Uterus (tissue), 4 donors: ENCODE measurements at places on chromosomes 5 and 9.

DNA sequence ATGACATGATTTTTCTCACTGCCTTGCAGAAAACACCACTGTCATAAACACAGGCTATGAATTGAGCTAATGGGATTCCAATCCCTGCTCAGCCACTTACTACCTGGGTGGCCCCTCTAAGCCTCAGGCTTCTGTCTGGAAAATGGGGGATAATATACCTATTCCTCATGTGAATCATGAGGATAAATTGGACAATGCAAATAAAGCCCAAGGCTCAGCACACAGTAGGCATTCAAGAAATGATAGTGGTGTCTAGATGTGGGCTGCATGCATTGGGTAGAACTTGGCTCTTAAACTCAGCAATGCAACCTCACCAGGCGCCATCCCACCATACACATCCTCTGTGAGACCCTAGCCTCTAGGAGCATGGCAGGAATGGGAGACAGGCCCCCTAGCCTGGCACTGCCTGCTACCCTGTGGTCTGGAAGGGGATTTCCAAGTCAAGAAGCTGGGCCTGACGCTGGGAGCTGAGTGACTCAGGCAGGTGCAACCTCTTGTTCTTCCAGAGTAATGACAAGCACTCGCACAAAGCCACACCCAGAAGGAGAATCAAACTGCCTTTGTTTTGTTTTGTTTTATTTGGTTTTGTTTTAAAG is 2.3 kb upstream of the TNIP1 start:
- DNase-seq, result no peak

GRCh38 chr5:170633235-170634081 is 129.6 kb downstream of the KCNIP1 start:
- DNase-seq, result peak; percentile 85

- DNase-seq, result no peak
Measured at GRCh38 chr9:15191378-15191777, 115.6 kb downstream of the TTC39B start.

- no peak for DNase-seq
Measured at GRCh38 chr5:981456-981855, 27.1 kb upstream of the NKD2 start.

GRCh38 chr9:113361304-113362018 is 12.1 kb downstream of the BSPRY start:
- DNase-seq, result no peak

DNA sequence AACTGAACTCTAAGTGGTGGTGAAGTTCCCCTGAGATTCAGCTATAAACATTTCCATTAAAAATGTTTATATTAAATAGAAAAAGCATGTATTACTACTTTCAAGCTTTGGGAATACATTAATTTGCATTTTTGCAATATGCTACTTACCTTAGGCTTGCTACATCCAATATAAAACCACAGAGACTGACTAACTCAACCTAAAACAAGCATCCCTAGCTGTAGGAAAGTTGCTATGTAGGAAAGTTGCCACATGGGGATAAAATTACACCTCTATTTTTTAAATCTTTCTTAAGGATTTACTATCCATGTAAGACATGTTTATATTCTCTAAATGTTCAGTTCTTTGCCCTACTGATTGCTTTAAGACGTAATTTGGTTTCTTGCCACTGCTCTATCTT is 12.8 kb downstream of the SCAMP1 start:
- DNase-seq, result no peak

DNA sequence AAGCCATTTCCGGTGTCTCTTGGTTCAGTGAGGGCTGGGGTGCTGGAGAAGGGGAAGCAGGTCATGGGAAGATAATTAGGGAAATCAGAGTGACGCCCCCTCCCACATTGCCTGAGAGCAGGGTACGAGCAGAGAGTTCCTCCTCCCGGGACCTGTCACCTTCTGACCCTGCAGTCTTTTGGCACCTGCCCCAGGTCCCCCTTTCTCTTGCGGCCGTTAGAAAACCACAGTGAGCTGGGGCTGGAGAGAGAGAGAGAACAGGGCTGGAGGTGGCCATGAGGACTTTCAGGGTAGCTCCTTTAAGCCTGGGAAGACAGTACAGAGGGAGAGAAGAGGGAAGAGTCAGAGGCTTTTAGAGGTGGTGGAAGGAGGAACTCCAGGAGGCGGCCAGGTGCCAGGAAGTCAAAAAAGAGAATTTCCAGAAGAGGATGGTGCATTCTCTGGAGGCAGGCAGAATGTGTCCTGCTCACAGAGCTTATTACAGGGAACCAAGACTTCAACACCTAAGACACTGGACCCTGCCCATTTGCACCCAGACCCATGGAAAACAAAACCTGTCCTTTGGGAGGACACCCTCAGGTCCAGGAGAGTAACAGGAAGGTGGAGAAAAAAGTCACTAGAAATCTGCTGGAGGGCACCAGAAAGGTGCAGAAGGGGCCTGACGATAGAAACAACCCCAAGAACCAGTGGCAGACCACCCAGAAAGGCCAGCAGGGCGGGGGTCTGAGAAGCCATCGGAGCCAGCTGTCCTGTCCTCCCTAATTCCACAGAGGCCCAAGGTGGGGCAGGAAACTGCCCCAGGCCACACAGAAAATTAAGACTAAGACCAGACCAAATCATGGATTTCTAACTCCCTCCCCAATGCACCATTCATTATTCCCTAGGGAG is 6.5 kb upstream of the ACSL6 start:
- DNase-seq, result no peak

- DNase-seq, result no peak
Measured at GRCh38 chr9:2363138-2363745, 258.3 kb upstream of the VLDLR start.

GRCh38 chr5:103327893-103328292 is 69.3 kb downstream of the MACIR start:
- no peak for DNase-seq

GRCh38 chr9:110619831-110620230 is 40.3 kb upstream of the SVEP1 start:
- no peak for DNase-seq

- no peak for DNase-seq
Measured at GRCh38 chr5:175223291-175223690, 220.7 kb downstream of the DRD1 start.

DNA sequence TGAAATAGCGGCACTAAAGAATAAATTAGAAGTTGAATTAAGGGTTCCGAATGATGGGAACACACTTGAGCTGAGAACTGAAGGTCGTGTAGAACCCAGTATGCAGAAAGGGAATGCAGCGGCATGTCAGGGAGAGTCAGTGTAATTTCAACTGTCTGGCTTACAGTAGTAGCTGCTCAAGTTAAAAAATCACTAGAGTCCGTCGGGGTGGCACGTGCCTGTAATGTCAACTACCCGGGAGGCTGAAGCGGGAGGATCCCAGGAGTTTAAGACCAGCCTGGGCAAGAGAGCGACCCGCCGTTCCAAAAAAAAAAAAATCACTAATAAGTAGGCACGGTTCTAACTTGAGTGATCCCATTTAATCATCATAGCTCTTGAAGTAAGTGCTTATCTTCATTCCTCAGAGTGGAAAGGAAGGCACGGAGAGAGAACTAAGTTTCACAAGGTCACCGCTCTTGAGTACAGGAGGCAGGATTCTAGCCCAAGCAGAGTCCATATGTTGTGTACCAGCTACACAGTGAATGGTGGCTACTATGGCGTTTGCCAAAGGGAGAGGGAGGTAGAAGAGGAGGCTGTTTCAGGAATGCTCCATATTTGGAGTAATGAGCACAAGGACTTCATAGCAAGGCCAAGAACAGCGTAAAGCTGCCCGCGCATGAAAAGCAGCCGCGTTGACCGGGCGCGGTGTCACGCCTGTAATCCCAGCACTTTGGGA is 831 bp downstream of the RMRP start:
- DNase-seq, result no peak

DNA sequence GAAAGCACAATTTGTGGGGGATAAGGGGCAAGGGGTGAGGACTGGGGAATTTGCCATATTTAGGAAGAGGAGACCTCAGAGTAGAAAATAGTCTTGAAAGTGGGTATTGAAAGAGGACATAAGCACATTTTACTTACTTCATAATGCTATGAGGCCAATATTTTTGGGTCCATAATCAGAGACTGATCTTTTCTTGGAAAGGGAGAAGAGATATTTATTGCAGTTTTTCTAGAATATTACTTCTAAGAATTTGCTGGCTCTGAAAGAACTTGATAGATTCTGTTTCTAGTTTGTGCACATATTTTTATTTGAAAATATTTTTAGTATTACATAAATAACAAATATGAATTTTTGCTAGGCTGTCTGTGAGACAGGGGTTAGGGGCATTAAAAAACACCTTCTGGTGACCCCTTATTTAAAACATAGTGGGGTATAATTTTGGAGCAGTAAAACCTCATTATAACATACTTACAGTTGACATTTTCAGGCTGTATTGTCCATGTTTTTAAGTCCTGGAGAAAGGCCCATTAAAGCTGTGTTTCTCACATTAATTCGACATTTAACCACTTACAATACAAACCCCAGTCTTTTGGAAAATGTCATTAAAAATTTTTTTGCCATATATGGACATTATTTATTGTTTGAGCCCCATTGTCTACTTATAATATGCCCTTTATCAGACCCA is 118.9 kb upstream of the NFIB start:
- no peak for DNase-seq

GRCh38 chr9:22210262-22210661 is 201.2 kb upstream of the CDKN2B start:
- no peak for DNase-seq

DNA sequence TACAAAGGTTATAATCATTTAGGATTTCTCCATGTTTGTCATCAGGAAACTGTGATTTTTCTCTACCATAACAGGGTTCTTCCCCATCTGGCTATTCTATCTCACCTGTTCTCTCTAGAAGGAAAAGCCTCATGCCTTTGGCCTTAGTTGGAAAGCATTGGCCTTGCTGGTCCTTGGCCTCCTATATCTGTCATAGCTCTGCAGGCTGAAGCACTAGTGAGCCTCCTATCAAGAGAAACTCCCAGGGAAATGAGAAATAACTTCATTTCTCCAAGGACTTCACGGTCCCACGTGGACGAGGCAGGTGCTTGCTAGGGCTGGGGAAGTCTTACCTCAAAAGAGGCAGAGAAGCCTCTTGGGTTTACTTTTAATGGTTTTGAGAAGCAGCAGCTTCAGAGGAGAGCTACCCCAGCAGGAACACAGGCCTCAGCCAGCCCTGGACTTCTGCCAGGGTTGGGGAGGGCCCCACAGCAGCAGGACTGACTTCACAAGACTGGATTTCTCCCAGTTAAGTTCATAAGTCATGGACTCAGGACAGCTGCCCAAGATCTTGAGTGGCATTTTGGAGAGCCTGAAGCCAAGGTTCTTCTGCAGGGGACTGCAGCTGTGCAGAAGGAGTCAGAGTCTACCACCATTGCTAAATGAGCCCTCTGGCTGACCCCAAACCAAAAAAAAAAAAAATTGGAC is 15.8 kb upstream of the PSAT1 start:
- peak; percentile 33 for DNase-seq

GRCh38 chr9:114198249-114199040 is 43.1 kb downstream of the COL27A1 start:
- no peak for DNase-seq

- no peak for DNase-seq
Measured at GRCh38 chr9:4235871-4236804, 63.7 kb downstream of the GLIS3 start.

DNA sequence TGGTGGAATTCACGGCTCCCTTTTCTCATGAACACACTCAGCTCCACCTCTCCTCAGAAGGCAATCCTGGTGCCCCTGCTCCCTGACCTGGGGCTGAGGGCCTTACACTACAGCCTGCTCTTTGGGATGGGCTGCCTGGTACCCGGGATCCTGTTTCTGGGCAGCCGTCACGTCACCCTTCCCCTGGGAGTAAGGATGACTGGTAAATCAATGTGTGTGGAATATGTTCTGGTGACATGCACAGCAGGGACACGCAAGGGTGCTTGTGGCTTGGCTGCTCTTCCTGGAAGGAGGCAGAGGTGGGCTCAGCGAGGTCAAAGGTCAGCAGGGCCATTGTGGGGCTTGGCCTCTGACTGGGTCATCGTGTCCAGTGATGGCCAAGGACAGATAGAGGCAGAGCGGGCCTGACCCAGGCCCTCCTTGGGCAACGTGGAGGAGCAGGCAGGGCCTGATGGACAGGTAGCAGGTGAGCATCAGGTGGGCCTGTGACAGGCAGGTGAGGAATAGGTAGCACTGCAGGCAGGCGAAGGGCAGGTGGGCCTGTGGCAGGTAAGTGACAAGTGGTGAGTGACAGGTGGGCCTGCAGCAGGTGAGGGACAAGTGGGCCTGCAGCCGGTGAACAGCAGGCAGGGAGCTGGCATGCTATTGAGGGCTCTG is 399.4 kb upstream of the IRX4 start:
- DNase-seq, result no peak

- no peak for DNase-seq
Measured at GRCh38 chr9:6619909-6620308, 25.6 kb downstream of the GLDC start.

DNA sequence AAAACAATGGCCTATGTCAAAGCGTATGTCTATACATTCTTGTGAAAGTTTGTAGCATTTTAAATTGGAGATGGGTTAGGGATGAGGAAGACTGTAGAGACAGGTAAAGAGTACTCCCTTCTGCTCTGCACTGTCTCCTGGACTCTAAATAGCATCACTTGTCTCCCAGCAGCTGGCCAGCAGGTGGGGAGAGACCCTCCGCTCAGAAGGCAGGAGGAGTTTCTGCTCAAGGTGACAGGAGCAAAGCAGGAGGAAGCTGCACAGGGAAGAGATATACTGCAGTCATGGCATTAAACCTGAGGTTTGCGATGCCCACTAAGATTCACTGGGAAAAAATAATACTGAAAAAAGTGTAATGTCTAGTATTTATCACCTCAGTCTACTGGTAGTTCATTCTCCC is 10.7 kb upstream of the ASTN2 start:
- no peak for DNase-seq

- no peak for DNase-seq
Measured at GRCh38 chr9:21554813-21555212, 72.7 kb upstream of the IFNE start.
